Occipital lobe (tissue), 3 donors: ENCODE measurements at places on chromosomes 16 and 17. TPM values are rescaled to one million over a fixed set of nuclear protein-coding genes. Genes with fewer than 3 reads are reported as not detected.

The AOC3 gene
- total RNA-seq: 0.16 TPM

The CD68 gene
- total RNA-seq: 0.62 TPM

The GDPD3 gene
- 0.47 TPM for total RNA-seq

The KCNJ18 gene
- not detected for total RNA-seq

DNA sequence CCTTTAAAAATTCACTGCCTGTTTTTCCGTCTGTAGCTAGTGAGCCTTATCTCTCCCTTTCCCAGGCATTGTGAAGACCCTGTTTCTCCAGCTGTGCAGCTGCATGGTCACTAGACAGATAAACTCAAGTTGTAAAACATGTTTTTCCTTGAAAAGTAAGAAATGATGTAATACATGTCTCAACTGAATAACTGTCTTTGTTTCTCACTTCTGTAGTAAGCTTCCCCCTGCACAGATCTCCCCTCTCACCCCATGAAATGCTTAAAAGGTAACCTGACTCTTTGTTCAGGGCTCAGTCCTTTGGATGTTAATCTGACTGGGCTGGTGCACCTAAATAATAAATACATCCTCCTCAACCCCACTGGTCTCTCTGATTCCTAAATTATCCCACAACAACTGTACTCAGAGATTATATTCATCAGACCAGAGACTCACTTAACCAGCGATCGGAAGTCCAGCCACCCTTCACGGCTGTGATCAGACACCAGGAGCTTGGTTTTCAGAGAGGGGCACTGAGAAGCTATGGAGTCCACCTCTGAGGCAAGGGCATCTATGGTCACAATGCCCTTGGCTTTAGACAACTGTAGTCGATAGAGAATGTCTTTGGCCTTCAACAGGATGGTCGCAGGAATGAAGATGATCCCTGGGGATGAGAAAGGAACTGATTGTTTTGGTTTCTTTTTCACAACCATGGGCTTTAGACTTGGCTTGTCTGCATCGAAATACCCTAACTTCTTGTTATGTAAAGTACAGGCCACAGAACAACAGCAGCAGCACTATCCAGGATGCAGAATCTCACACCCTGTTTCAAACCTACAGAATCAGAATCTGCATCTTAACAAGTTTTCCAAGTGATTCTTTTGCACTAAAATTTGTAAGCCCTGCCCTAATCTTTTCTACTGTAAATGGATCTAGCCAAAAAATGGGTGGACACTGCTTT, 15.4 kb downstream of the ACSM1 start:
- DNase-seq: no peak

DNA sequence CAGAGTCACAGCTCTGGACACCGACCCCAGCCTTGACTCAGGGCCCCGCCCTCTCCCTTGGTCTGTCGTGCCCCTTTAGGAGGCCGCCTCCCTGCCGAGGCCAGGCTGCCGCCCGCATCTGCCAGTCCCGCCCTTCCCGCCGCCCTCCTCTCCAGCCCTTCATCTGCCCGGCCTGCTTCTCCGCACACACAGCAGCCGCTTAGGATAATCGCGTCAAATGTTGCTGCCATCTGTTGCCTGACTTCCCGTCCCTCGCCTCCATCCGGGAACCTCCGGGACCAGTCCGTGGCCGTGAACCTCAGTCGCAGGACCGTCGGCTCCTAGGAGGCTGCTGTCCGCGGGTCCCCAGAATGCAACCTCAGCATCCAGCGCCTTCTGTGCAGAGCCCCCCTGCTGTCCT, 11.9 kb downstream of the GSE1 start:
- DNase-seq: no peak

- DNase-seq: no peak
Measured at GRCh38 chr17:32786169-32786568, 90.8 kb downstream of the MYO1D start.

- DNase-seq: no peak
Measured at GRCh38 chr16:85166281-85166680, 54.0 kb upstream of the CIBAR2 start.

DNA sequence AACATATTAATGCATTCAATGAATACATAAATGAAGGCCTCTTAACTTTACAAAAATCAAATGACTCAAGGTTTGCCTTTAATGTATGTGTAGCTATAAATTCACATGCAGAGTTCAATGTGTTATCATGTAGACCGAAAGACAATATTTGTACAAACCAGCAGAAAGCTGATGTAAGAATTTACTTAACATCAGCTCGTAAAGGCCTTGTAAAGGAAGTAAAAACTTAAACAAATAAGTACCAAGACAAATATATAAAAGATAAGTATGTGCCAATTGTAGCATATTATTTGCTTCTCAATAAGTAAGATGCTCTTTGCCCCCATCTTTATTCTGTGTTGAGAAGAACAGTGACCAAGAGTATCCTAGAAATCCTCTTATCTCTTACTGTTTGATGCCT, 105.7 kb downstream of the SYCE1L start:
- DNase-seq: no peak

- peak; percentile 7 for DNase-seq
Measured at GRCh38 chr16:74455213-74455612, 33.9 kb upstream of the CLEC18B start.

GRCh38 chr17:28702026-28702751, 9.5 kb downstream of the PROCA1 start:
- DNase-seq: peak; percentile 49

DNA sequence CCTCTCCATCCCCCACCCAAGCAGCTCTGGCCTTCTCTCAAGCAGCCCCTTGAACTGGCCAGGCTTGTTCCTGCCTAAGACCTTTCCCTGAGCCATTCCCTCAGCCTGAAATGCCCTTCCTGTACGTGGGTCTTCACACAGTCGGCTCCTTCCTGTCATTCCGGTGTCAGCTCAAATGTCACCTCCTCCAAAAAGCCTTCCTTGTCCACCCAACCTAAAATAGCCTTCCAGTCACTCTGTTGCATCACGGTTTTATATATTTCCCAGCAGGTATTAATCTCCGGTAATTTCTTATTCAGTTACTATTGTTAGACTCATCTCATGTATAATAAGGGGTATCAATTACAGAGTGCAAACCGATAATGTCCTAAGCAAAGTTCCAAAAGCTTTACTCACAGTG, 51.8 kb downstream of the C17orf67 start:
- DNase-seq: no peak
